NCI-H526 treated with DMSO at 0.1 percent for 48 hours (cell line): ENCODE measurements at places on chromosomes 16 and 17.

DNA sequence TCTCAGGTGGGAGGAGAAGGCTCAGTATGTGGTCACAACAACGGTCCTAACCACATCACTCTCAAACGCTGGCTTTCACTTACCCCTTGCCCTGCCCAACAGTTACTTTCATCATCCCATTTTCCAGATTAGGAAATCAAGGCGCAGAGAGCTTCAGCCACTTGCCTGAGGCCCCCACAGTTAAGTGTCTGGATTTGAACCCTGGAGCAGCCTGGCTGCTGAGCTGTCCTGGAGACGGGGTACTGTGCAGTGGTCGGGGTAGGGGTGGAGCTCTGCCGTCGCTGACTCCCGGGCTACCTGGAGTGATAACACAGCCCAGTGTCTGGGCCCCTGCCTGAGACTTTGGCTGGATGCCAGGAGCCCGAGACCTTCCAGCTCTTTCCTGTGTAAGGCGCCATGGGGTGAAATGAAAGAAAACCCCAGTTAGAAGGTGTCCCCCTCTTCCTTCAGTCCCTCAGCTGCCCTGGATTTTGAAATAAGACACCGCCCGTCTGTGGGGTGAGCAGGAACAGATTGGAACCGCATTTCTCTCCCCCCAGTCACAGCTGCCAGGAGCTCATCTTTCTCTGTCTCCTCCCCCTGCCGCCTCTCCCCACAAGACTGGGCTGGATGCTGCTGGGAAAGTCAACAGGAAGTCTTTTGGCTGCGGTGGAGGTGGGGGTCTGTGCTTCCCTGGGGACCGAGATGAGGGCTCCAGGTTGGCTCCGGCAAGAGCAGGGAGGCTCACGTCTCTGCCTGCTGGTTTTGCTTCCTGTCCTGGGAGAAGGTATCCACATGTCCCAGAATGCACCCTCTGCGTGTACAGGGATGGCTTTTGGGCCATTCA lies 280.2 kb downstream of the SEC14L1 start:
- peak; percentile 84 for DNase-seq

- no peak for DNase-seq
Measured at GRCh38 chr17:962670-963069, 16.9 kb downstream of the NXN start.

DNA sequence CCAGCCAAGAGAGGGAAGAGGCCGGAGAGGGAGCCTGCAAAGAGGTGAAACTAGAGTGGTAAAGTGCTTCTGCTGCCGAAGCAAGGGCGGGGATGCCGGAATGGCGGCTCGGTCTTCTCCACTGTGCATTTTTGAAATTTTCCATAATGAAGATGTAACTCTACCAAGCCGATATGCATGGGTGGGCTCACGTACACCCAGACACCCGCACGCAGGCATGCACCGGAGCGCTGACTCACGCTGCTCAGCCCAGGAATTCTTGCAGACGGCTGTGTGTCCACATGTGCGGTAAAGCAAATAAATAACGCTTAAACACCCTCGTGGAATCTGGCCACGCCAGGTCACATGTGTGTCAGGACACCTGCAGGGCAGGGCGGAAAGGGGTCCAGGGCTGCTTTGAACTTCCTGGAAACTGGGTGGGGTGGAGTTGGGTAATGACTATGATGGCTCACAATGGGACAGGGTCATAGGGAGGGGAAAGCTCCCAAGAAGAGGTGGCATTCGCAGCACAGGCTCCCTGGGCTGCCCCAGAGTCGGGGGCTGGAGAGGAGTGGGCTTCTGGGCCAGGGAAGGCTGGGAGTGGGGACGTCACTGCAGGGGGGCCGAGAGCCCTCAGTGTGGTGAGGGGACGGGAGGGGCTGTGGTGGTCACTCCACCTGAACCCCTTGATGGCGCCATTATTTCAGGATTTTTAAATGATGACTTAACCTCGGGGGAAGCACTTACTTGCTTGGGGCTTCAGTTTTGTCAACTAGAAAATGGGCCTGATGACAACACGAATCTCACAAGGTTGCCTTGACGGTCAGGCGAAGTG lies 265.5 kb downstream of the PARN start:
- no peak for DNase-seq

GRCh38 chr16:16062023-16062937 lies 112.9 kb downstream of the ABCC1 start:
- DNase-seq = no peak

DNA sequence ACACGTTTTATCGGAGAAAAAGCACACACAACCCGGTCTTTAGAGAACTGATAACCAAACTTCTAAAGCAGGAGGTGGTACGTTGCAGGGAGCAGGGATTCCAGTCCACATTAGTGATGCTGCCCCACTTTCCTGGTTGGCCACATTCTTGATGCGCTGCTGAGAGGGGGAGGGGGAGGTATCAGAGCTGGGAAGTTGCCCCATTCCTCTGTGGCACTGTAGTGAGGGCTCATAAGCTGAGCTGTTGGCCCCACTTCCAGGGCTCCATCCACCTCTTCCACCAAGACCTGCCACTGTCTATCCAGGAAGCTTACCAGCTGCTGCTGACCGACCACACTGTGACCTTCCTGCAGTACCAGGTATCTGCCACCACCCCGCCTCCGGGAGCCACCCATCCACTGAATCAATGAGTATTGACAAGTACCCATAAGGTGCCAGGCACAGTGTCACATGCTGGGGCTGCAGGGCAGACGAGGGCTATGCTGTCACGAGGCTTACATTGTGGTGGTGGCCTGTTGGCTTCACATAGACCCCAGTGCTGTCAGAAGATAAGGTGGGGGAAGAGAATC lies 1.1 kb downstream of the TSEN54 start:
- DNase-seq = no peak

DNA sequence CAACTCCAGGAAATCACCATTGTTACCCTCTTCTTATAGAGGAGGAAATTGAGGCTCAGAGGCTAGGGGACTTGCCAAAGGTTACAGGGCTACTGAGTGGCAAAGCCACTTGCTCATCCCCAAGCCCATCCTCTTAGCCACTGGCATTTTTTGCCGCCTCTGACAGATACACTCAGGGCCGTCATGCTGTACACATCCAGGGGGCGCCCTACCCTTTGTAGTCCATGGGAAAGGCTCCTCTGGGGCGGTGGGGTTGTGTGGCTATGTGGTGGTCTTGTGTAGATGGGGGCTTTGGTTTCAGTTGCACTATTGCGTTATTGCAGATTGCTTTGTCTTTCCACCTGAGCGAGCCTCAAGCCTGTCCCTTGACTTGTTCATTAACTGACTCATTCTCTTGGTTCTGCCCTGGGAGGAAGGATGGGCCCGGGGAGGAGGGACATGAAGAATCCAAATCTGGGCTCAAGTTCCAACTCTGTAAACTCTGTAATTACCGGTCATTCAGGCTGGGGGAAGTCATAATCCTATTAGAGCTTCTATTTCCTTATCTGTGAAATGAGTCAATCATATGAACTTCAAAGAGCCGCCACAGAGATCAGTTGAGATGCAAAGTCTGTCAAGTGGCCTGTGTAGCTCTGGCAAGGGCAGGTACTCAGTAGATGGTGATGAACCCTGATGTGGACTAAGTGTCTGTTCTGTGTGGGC lies 2.8 kb downstream of the NOS2 start:
- no peak for DNase-seq

- DNase-seq = no peak
Measured at GRCh38 chr16:67243481-67243880, 3.8 kb downstream of the FHOD1 start.

GRCh38 chr17:7217113-7217987 lies 2.3 kb downstream of the DLG4 start:
- DNase-seq = no peak

DNA sequence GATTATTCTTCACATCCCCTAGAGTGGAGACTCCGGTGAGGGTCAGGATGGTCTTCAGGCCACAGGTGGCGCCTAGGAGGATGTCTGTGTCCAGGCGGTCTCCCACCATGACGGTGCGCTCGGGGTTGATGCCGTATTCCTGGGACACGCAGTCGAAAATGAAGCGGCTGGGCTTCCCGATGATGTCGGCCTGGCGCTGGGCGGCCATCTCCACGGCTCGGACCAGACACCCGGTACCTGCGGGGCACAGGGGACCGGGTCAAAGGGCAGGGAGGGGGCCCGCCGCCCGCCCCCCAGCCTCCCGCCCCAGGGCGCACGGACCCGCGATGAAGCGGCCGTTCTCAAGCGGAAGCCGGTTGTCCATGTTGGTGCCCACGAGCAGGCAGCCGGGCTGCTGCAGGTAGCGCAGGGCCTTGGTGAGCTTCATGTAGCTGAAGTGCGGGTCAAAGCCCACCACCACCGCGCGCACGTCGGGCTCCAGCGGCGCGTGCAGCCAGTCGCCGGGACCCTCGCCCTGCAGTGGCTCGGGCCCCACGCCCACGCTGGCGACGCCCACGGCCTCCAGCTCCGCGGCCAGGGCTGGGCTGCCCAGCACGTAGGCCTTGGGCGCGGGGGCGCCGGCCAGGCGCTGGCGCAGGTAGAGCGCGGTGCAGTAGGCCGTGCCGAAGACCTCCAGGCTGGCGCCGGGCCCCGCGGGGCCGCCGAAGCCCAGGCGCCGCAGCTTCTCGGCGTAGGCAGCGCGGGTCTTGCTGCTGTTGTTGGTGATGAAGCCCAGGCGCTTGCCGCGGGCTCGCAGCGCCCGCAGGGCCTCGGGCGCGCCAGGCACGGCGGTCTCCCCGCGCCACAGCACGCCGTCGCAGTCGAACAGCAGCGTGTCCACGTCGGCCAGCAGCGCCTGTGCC lies 572 bp downstream of the PGP start:
- no peak for DNase-seq

DNA sequence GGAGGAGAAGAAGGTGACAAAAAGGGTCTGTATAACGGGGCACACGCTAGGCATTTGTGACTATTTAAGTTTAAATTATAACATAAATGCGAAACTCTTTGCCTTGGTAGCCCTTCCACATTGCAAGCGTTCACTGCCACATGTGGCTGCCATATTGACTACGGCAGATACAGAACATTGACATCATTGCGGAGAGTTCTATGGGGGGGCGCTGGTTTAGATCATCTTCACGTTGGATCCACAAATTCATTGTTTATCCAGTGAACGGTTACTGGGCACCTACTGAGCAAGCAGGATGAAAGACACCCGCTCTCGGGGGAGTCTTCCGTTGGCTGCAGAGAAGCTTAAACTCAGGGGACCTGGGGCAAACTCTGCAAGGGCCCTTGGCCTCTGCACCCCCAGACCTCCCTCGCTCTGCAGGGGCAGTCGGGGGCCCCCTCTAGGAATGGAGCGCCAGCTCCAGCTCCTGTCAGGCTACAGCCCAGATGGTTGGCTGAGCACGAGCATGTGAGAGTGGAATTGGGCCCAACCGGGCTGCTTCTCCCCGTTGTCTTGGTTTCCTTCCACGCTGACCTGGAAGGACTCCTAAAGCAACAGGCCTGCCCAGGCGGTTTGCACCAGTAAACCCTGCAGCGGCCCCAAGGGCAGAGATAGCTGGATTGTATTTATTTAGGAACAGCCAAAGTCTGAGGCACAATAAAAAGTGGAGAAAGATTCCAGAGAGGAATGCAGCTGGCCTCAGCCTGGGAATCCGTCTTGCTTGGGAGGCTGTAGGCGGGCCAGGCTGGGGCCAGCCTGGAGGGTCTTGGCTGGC lies 172.2 kb downstream of the SEC14L1 start:
- no peak for DNase-seq

GRCh38 chr17:37094391-37094790 lies 145.6 kb downstream of the AATF start:
- DNase-seq = no peak

DNA sequence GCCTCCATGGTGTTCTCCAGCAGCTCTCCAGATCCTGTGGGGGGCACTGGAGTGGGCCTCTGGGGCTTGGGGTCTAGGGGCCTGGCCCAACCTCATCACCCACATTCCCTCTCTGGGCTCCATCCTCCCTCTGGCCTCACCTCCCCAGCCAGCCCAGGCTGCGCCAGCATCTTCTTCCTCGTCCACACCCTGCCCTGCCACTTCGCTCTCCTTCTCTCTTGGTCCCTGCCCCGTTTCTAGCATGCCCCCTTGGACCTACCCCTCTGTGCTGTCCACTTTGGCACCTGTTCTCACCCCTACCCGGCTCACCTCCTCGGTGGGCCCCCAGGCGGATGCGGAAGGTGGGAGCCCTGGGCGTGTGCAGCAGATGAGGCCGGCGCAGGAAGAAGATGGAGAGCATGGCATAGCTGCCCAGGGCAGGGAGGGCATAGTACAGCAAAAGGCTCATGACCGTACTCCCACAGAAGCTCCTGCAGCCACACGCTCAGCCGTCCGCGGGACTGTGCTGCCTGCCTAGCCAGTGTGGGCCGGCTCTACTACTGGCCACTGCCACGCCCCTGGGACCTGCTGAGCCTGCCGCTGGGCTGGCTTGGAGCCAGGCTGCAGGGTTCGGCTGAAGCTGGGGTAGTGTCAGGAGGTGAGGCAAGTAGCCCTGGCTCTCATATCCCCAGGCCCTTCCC lies at the start of gene GDPD3:
Gene GDPD3, minus strand, starts transcription at position 507 of the 680 bp plus-strand sequence. Its CDS starts 59 bp downstream, at position 448.
- no peak for DNase-seq

- DNase-seq = no peak
Measured at GRCh38 chr17:33517746-33518145, 224.7 kb upstream of the ASIC2 start.

DNA sequence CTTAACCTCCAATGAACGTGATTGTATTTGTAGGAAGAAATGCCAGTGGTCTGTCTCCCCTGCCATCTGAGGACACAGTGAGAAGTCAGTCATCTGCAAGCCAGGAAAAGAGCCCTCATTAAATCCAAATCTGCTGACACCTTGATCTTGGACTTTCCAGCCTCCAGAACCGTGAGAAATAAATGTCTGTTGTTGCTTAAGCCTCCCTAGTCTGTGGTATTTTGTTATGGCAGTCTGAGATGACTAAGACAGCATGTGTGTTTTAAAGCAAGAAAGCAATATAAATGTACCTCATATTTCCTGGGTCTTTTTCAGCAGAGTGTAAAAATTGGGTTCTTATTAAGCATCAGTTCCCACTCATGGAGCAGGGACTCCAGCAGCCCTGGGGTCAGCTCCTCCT lies 177.9 kb upstream of the NLRP1 start:
- no peak for DNase-seq

GRCh38 chr16:85202631-85203461 lies 90.6 kb upstream of the CIBAR2 start:
- DNase-seq = no peak

GRCh38 chr17:72970797-72971196 lies 121.7 kb downstream of the SLC39A11 start:
- no peak for DNase-seq

GRCh38 chr17:74199306-74200092 lies 4.0 kb upstream of the RPL38 start:
- peak; percentile 61 for DNase-seq

DNA sequence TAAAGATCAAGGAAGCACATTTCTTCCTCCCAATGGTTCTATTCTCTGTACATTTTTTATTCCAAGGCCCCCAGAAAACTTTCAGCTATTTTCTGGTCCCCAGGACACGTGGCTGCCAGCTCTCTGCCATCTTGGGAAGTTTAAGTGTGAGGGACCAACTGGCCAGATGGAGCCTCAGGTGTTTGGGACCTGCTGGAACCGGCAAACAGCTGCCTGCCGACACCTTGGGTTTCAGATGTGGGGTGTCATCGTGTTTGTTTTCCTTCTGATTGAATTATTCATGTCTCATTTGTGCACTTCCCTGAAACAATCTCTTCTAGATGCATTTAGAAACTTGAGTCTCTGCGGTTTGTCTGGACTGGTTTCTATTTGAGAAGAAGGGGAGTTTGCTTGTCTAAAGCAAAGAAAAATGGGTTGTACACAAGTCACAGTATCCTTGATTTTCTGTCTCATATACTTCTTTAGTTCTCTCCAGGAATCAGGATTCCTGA lies 386.5 kb downstream of the SLC39A11 start:
- no peak for DNase-seq

GRCh38 chr17:79590523-79590860 lies 20.4 kb downstream of the RBFOX3 start:
- DNase-seq = no peak

GRCh38 chr17:39665642-39666224 lies 584 bp downstream of the TCAP start:
- no peak for DNase-seq

GRCh38 chr16:48734220-48734619 lies 124.2 kb upstream of the N4BP1 start:
- DNase-seq = no peak
